DMS79 (cell line): ENCODE measurements at places on chromosomes 2 and 18.

GRCh38 chr2:232920055-232920454, 50.0 kb downstream of the SNORC start:
- DNase-seq: no peak

DNA sequence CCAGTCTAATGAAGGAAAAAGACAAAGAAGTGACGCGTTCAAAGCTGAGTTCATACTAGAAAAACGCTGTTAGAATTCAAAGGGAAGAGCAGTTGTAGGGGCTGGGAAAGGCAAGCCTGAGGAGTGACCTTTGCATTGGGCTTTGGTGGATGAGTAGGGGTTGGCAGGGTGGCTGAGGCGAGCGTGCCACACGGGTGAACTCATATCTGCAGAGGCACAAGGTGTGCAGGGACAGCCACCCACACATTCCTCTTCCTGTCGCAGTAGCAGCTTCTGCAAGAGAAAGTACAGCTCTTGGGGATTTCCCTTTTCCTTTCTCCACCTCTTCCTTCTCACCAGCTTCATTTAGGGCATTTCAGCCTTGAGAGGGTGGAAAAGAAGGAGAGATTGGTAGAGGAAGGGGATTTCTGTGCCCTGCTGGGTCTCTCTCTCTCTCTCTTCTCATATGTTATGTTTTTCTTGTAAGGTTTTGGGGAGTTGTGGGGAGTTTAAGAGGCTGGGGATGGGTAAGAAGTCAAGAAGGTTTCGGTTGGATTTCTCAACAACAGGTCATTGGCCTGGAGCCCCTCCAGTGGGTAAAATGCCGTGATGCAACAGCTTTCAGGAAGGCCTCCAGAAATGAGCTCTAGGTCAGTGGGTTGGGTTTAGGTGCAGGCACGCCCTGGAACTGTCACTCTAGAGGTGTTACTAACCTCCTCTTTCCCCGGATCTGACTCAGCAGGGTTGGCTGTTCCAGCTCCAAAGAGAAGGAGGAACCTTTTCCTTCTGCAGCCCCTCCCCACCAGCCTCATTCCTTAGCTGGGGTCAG, 40.1 kb downstream of the ODC1 start:
- no peak for DNase-seq

- no peak for DNase-seq
These were observed 14.3 kb downstream of the ARHGEF4 start for GRCh38 chr2:130850788-130851623.

- no peak for DNase-seq
These were observed at the start of gene INPP5D for GRCh38 chr2:233059797-233060500. Gene INPP5D, plus strand, starts transcription at chr2:233060342. Its CDS starts 137 bp downstream, at chr2:233060479.

GRCh38 chr2:238863231-238863630, 15.3 kb downstream of the TWIST2 start:
- DNase-seq: no peak

- DNase-seq: no peak
These were observed 162.2 kb downstream of the BCL11A start for GRCh38 chr2:60391230-60391629.

GRCh38 chr2:226031647-226032501, 632.4 kb downstream of the NYAP2 start:
- no peak for DNase-seq

DNA sequence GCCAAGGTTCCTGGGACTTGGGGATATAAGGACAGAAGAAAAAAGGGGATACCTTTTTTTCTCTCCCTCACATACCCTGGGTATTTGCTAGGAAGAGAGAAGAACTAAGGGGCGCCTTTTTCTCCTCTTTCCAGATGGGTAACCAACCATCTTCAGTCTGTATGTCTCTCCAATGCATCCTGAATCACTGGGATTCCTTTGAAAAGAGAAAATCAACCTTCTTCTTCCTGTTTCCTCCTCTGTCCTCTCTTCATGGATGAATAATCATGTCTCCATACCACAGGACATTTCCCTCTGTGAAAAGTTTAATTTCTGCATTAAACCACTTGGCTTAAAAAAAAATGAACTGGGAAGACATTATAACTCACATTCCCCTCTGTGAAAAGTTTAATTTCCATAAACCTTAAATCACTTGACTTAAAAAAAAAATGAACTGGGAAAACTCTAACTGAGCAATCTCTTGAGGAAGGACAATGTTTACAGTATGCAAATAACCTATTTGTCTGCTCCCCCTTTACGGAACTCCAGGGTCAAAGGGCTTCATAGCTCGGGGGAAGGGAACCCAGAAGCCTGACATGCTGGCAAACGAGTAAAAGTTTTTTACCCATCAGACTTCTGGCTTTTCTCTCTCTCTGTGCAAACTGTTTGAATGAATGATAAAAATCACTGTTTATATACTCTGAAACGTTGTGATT, 56.7 kb upstream of the FAM98A start:
- no peak for DNase-seq
